Regular cardiac myocyte (primary cell): ENCODE measurements at places on chromosomes 11 and 22. TPM values are rescaled to one million over a fixed set of nuclear protein-coding genes. Genes with fewer than 3 reads are reported as not detected.

The IRAG1 gene
- total RNA-seq = 14.8 and 61.4 TPM in 2 replicates

The TEF gene
- 3.6 and 7.0 TPM in 2 replicates for total RNA-seq

The RTN4RL2 gene
- total RNA-seq = not detected in 2 replicates

The NCAM1 gene
- total RNA-seq = 0.58 and 0.85 TPM in 2 replicates

The HPX gene
- total RNA-seq = 0.38 and 0.85 TPM in 2 replicates
